Colonic mucosa (tissue), 4 donors: ENCODE measurements at places on chromosomes 4 and X. TPM values are rescaled to one million over a fixed set of nuclear protein-coding genes. Genes with fewer than 3 reads are reported as not detected.

DNA sequence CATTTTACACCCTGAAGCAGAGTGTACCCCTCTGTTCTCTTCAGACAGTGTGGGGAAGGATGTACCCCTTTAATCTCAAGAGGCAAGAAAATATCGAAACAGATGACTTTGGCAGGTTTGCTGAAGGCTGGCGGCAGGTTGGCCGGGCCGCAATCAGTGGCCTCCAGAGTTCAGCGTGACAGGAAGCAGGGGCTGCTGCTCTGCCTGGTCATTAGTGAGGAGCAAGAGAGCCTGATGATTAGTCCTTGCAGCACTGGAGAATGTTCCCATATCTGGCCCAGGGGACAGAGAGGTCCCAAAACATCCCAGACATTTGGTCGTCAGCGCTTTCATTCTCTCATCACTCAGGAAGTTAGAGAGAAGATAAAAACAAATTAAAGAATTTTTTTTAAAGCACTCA is 352.8 kb downstream of the SPRY1 start:
- DNase-seq: no peak

DNA sequence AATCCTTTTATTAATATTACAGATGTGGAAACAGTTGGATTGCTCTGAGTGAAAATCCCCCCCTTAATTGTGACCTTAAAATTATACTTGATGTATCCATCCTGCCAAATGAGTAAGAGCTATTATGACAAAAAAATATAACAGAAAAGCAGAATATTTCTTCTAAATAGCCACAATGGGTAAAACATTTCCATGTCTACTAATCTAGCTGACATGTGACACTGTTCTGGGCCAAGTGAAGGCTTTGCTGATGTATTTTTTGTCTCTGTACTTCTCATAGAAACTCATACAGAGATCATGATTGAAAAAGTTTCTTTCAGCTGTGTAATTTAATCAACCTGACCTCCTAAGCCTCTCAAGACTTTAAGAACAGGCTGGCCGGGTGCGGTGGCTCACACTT is 569.1 kb upstream of the ZFP42 start:
- DNase-seq: no peak

DNA sequence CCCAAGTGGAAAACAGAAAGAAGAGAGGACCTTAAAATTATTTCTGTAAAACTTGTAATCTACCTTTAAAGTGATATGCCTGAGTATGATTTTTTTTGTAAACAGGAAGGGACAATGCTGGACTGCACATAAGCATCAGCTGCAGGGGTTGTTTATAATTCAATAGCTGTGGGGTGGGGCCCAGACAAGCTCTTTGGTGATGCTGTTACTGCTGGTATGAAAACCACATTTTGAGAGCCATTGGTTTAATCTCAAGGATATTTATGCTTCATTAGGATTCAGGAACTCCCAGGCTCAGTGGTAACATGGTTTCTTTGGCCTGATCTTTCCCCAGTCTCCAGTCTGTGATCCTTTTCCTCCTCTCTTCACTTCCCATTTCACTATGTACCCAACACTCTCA is 34.3 kb upstream of the GRPR start:
- DNase-seq: no peak

DNA sequence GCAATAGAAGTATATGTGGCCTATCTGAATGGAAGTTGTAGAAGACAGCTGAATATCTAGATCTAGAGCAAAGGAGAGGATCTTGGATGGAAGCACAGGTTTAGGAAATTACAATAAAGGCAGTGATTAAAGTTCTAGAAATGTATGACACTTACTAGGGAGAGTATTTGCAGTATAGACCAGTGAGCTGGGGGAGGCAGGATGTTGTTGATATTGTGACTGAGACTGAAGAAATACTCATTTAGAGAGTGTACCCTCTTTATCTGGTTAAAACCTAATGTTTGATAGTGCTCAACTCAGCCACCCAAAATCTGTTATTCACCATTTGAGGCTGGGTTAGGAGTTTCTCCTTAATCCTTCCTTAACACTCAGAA is 439.5 kb downstream of the GRXCR1 start:
- no peak for DNase-seq

DNA sequence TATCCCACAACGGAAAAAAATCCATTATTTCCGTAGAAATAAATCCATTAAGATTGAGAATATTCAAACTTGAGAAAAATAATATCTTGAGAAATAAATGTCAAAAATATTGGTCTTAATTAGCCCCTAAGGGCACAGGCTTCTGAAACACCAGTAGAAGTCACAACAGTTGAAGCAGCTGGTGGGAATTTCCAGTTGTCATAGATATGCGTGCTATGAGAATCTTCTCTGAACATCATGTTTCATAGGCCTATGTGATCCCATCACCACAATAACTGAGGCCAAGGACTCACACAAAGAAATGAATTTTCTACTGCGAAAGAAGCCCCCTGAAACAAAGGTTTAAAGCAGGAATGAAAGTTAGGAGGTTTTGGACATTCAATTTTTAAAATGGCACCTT is 292.0 kb downstream of the DTHD1 start:
- DNase-seq: no peak

GRCh38 chr4:120198411-120198810 is 131.8 kb upstream of the MAD2L1 start:
- no peak for DNase-seq

Gene ARL9
- total RNA-seq: 0.17 TPM

- DNase-seq: no peak
Observed at GRCh38 chrX:134933911-134934310, 56.9 kb upstream of the SMIM10 start.

Gene GIMD1
- not detected for total RNA-seq

- DNase-seq: no peak
Observed at GRCh38 chr4:54843946-54844345, 186.2 kb downstream of the KIT start.

DNA sequence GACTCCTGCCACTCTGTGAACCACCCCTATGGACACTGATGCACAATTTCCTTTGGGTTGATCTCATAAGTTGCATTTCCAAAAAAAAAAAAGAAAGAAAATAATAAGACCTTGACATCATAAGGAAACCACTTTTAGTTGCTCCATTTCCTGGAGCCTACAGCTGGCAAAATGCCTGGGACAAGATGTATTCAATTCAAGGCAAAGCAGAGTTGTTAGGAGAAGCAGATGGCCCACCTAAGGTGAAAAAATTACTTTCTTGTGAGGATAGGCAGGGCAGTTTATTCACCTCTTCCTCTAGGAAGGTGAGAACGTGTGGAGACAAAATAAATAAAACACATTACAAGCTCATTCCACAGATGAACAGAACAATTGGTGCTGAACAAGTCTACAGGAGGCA is 14.1 kb upstream of the SCRG1 start:
- no peak for DNase-seq

GRCh38 chr4:105461621-105462382 is 12.1 kb downstream of the PPA2 start:
- DNase-seq: no peak

DNA sequence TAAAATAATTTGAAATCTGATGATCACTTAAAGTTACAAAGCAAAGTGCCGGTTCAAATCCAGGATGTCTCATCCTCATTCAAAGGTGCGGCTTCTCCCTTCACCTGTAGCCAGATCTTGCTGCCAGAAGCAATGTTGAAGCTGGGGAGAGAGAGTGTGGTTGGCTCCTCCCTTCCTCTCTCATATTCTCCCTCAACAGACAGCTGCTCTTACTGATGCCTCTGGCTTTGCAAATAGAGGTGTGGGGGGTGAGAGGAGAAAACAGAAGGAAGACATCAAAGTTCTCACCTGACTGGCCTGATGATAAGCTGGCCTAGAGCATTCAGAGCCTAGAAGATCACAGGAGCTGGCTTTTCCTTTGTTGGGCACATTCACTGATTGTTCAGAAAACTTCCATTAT is 28.3 kb upstream of the BTC start:
- no peak for DNase-seq

Gene PDZD4
- 1.5 TPM for total RNA-seq

DNA sequence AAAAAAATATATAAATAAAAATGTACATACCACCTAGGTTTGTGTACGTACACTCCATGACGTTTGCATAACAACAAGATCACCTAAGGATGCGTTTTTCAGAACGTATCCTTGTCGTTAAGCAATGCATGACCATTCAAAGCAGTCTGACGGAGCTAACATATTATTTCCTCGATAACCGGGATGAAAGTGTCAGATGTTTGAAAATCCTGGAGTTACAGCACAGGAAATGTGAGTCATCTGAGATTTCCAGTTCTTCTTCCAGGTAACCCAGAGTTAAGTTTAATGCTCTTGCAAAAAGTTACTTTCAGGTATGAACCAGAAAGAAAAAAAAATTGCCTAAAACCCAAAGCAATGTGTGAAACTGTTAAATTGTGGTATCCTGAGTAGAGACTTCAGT is 107.9 kb downstream of the LDB2 start:
- DNase-seq: no peak

GRCh38 chrX:137278825-137279224 is 245.0 kb upstream of the GPR101 start:
- DNase-seq: no peak

Gene H2BW2
- not detected for total RNA-seq

DNA sequence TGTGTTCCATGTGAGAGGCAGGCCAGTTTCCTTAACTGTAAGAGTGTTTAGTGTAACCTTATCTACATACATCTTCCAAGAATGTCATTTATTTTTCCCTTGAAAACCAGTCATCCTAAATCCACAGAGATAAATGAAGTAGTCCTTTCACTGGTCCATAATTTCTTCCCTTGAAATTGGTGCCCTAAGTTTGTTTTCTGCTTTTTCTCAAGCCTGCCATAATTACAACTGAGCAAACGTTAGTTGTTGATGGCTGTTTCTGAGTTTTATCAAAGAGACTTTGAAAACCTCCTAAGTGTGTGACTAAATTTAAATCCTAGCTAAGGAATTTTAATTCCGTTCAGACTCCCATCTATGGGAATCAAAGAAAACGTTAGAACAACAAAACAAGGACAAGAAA is 3.6 kb upstream of the TDO2 start:
- no peak for DNase-seq

Gene TLL1
- 2.4 TPM for total RNA-seq

Gene TGIF2LX
- not detected for total RNA-seq

GRCh38 chr4:182206266-182206665 is 36.9 kb upstream of the TENM3 start:
- DNase-seq: no peak

DNA sequence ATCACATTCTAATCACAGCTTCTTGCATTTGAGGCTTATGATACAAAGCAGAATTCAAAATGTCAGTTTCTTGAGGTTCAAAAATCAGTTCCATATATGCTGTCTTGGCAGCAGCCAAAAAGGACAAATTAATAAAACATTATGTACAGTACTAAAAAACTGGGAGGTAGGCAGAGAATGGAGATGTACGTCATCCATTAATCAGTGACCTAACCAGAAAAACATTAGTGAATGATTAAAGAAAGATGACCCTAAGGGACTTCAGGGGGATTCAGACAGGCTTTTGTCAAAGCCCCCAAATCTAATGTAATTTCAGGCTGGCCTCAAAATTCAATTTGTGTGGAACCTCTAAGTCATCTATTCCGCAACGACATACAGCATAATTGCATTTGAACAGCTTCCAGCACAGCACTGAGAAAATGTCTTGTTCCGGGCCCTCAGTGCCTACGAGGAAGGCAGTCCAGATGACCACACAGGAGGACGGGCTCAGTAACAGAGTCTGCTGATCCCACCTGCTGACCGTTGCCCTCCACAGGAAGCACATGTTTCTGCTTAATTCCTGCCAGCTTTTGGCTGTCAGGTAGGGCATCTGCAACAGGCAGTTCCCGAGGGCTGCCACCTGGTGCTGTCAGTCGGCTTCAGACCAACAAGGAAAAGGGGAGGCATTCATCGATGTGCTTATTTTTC is 83.8 kb upstream of the HHIP start:
- DNase-seq: no peak

Gene IL13RA2
- not detected for total RNA-seq

GRCh38 chrX:119187298-119187697 is 48.8 kb upstream of the PGRMC1 start:
- no peak for DNase-seq

- DNase-seq: no peak
Observed at GRCh38 chr4:41006141-41006540, 208.2 kb downstream of the APBB2 start.

Gene MMGT1
- total RNA-seq: 26.9 TPM

GRCh38 chr4:47519239-47519883 is 34.3 kb downstream of the ATP10D start:
- no peak for DNase-seq

Gene ZNF732
- not detected for total RNA-seq

DNA sequence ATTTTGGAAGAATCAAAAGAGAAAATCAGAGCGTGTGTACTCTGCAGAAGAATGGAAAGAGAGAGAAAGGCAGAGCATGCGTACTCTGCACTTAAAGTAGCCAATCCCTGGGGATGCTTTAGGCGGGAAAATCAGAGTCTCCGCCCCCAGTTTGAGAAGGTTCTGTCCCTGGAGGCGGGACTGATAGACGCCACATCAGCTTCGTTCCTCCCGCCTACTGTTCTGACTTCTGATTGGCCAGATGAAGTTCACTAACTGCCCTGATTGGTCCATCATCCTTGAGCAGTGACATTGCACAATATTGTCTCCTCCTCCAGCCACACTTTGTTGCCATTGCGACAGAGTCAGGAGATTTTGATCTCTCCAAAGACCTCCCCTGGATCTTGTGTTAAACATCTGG is 23.8 kb downstream of the SSX1 start:
- DNase-seq: no peak

DNA sequence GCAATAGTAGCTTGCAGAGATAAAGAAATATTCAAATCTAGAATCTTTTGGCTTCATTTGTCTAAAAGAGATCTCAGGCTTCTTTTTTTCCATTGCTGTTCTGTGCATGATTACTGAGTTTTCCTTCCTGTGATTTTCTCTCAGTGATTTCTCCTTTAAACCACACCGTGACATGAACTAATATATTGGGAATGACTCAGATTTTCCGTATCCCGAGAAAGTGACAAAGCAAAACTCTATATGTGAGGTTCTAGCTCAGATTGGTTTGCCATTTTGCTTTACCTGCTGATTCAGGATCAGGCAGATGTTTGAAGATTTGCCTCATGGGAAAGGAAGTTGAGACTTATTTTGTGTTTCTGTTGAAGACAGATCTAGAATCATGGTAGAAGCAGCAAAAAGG is 59.4 kb downstream of the MTHFD2L start:
- DNase-seq: no peak

- peak; percentile 46 for DNase-seq
Observed at GRCh38 chr4:38365748-38366310, 298.2 kb upstream of the KLF3 start.

Gene FMR1NB
- 0.25 TPM for total RNA-seq

Gene LRIT3
- 0.15 TPM for total RNA-seq
